ENCODE measurements at places on chromosomes 5 and 9. TPM values are rescaled to one million over a fixed set of nuclear protein-coding genes. Genes with fewer than 3 reads are reported as not detected.

PSAT1 gene
- 31.8 TPM for total RNA-seq

TMC1 gene
- 0.78 TPM for total RNA-seq

ENTPD2 gene
- total RNA-seq, result 0.16 TPM

FCN1 gene
- total RNA-seq, result 1.1 TPM

POU4F3 gene
- not detected for total RNA-seq

MVB12B gene
- 28.7 TPM for total RNA-seq

SEMA4D gene
- total RNA-seq, result 12.0 TPM

PCDHB13 gene
- 9.2 TPM for total RNA-seq

KCNN2 gene
- total RNA-seq, result 34.6 TPM

PHF24 gene
- 25.6 TPM for total RNA-seq

ZFYVE16 gene
- 57.1 TPM for total RNA-seq

PFN3 gene
- not detected for total RNA-seq

NR2F1 gene
- 121 TPM for total RNA-seq

ADAMTSL1 gene
- total RNA-seq, result 7.3 TPM

SPINK4 gene
- total RNA-seq, result not detected

LCN10 gene
- total RNA-seq, result not detected

CXCL14 gene
- total RNA-seq, result 9.5 TPM

GPR151 gene
- 0.31 TPM for total RNA-seq

PLPPR1 gene
- total RNA-seq, result 222 TPM

PCDHGB2 gene
- total RNA-seq, result 8.3 TPM

SOHLH1 gene
- total RNA-seq, result not detected

GPX8 gene
- total RNA-seq, result 4.4 TPM

TMEM141 gene
- 15.9 TPM for total RNA-seq

SLC35A4 gene
- total RNA-seq, result 3.7 TPM

SCGB3A2 gene
- not detected for total RNA-seq

CDO1 gene
- total RNA-seq, result 73.2 TPM

SEMA5A gene
- total RNA-seq, result 11.2 TPM

LSM11 gene
- 90.5 TPM for total RNA-seq

CDH9 gene
- total RNA-seq, result 34.2 TPM

CAMK2A gene
- total RNA-seq, result 14.0 TPM

WDR31 gene
- total RNA-seq, result 1.7 TPM

NPM1 gene
- 412 TPM for total RNA-seq

GRIN1 gene
- total RNA-seq, result 31.2 TPM

PWWP2A gene
- 43.0 TPM for total RNA-seq

DNM1 gene
- total RNA-seq, result 71.7 TPM

ANP32B gene
- total RNA-seq, result 3.9 TPM

ZDHHC11 gene
- total RNA-seq, result 7.2 TPM

ZNF608 gene
- 95.6 TPM for total RNA-seq

PTRH1 gene
- total RNA-seq, result 5.0 TPM

SLC45A2 gene
- 0.16 TPM for total RNA-seq

SPACA9 gene
- total RNA-seq, result 2.8 TPM

TNIP1 gene
- 18.1 TPM for total RNA-seq

Measured in occipital lobe (tissue), 3 donors.